ENCODE measurements at places on chromosomes 7 and 10.
A peak's percentile ranks its signal among the peaks of the same experiment; 100 is the strongest.

GRCh38 chr10:80429521-80429973, 21.2 kb downstream of the PRXL2A start:
- no peak for DNase-seq

DNA sequence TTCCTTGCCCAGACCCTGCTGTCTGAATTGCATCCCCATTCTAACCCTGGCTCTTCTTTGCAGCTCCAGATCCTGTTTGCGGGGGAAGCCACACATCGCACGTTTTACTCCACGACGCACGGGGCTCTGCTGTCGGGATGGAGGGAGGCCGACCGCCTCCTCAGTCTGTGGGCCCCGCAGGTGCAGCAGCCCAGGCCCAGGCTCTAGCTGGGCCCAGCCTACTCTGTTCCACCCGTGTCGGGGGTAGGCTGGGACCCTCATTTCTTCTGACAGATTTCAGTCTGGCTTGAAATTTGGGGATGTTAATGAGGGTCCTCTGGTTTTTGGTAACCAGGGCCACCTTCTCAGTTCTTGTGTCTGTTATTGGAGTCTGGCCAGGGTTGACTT, 2.7 kb upstream of the MTG1 start:
- DNase-seq: no peak

DNA sequence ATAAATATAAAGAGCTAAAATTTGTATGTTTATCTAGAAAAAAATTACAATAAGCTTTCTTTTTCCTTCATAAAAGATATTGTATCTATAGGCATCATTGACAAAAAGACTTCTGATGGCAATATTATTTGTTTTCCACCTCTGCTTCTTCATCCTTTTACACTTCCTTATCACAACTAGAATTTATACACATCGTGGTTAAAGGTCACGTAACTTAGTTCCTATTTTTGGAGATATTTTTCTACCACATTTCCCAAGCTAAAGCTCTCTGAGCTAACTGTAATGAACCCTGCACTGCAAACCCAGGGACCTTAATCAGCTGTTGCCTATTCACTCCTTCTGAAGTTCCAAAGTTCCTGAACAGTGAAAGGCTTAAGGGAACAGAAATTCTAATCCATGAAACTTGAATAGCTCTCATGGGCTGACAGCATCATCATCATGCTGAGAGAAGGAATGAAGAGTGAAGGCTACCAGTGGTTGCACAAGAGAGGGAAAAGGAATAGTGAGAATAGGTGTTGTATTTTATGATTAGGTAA, 106.1 kb upstream of the SLC13A1 start:
- no peak for DNase-seq

GRCh38 chr7:86961686-86962085, 97.8 kb downstream of the ELAPOR2 start:
- DNase-seq: no peak

DNA sequence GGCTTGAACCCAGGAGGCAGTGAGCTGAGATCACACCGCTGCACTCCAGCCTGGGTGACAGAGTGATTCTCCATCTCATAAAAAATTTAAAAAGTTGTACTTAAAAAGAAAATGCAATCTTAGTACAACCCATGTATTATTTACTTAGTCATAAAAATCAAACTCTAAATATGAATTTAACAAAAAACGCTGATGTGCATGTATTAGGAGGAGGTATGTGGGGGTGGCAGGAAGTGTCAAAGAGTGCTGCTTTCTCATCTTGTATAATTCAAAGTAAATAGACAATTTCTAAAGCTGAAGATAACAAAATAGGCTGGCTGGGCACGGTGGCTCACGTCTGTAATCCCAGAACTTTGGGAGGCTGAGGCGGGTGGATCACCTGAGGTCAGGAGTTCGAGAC, 81.0 kb upstream of the NRBF2 start:
- DNase-seq: no peak

GRCh38 chr10:14574291-14574690, 200.4 kb downstream of the FAM107B start:
- DNase-seq: no peak

GRCh38 chr10:102419269-102420180, 940 bp upstream of the PSD start:
- DNase-seq: no peak

GRCh38 chr10:34808801-34809745, 6.0 kb downstream of the PARD3 start:
- DNase-seq: no peak

DNA sequence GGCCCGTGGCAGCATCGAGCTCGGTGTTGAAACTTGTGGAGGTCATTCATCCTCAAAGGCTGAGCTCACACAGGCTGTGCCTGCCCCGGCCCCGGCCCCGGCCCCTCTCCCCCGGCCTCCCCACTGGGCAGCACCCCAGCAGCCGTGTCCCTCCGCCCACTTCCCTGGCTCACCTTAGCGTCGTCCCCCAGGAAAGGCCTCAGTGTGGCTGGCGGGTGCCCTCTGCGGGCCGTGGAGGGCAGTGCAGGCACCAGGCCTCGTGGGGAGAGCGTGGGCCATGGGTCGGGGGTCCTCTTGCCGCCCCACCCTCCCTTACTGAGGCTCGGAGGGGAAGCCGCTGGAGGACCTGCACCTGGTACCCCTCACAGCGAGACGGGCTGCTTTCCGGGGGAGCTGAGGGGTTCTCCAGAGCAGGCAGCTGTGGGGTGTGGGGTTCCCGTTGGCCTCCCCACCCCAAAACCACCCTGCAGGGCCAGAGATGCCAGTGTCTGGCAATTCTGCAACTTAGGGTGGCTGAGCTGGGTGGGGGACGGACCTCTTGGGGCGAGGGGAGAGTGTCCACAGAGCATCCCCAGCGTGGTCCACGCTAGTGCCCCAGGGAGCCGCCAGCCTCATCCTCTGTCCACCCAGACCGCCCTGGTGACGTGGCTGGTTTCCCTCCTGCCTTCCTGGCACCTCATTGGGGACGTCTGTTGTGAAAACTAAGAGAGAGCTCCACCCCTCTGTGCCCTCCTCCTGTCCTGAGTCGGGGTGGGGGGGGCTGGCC, 44.2 kb upstream of the DPYSL4 start:
- peak; percentile 28 for DNase-seq

DNA sequence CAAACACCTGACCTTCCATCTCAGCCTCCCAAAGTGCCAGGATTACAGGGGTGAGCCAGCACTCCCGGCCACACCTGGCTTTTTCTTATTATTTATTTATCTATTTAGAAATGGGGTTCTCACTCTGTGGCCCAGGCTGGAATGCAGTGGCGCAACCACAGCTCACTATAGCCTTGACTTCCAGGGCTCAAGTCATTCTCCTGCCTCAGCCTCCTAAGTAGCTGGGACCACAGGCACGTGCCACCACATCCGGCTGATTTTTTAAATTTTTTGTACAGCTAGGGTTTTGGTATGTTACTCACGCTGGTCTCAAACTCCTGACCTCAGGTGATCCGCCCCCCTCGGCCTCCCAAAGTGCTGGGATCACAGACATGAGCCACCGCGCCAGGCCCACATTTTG, 56.9 kb upstream of the MYL10 start:
- DNase-seq: no peak

- DNase-seq: no peak
These were observed 12.2 kb downstream of the MCU start for GRCh38 chr10:72704117-72704516.

- DNase-seq: no peak
These were observed 11.2 kb downstream of the ADRA2A start for GRCh38 chr10:111087968-111088505.

DNA sequence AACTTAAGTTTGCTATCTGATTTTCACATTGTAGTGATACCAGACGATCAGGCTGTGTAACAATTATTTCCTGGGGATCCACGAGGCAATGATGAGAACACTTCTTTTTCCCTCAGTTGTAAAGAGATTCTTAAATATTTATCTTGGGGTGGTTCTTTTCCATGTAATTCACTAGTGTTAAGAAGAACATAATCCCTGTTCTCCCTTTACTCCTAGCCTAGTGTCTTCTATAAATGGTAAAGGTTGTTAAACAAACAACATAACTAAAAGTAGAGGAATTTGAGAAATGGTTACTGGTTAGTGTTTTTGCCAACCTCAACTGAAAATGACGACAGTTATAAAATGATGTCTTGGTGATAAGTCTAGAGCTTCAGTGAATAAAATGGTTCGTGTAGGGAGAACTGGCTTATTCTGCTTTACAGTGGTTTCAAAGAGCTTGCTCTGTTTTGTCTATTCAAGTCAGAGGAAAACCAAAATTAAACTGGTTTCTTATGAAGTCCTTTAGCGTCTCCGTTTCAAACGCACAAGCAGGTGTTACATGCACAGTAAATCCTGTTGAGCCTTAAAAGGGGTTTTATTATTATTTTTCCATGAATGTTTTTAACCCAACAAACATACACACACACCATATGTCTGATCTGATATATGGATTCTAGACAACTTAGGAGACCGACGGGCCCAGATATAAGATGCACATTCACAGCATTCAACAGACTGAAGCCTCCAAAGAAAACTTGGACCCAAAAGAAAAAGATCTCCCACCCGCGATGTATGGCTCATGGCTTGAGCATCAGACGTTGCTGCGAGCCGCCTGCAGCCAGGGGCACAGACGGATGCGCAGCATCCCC, 1.1 kb downstream of the TBX20 start:
- DNase-seq: no peak
